NCI-H748 treated with DMSO at 0.1 percent for 48 hours (cell line): ENCODE measurements at places on chromosomes 2 and 18.
A peak's percentile ranks its signal among the peaks of the same experiment; 100 is the strongest.

DNA sequence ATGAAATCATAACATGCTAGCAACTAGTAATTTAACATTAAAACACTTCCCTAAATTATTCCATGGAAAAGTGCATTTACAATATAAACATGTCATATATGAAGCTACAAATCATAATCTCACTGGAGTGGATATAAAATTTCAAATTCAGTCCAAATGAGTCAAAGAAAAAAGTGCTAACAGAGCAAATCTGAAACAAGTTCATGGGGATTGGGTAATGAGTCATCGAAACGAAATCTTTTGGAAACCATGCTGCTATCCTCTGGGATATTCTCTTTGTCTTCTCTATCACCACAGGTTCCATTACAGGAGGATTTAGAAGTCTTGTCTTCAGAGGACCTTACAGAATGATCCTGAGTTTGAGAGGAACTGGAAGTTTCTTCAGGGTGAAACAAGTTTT lies 34.1 kb downstream of the STK17B start:
- DNase-seq, result no peak

- no peak for DNase-seq
These were observed 109.5 kb upstream of the ITGB6 start for GRCh38 chr2:160309585-160309984.

DNA sequence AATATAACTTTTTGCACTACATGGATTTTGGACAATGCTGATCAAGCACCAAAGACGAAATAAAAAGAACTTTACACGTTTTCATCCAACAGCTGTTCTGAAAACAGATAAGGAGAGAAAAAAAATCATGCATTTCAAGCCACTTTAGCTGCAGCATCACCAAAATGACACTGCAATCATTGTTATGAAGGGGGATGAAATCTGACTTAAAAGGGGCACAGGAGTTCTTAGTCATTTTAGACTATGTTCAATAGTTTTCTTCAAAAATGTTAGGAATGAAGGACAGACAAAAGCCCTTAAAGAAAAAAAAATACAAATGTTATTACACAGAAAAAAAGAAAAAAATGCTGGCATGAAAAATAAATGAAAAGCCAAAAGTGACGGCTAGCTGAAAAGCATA lies 71.2 kb downstream of the CUL3 start:
- no peak for DNase-seq

GRCh38 chr2:104025295-104025694 lies 828.6 kb upstream of the POU3F3 start:
- DNase-seq, result no peak

DNA sequence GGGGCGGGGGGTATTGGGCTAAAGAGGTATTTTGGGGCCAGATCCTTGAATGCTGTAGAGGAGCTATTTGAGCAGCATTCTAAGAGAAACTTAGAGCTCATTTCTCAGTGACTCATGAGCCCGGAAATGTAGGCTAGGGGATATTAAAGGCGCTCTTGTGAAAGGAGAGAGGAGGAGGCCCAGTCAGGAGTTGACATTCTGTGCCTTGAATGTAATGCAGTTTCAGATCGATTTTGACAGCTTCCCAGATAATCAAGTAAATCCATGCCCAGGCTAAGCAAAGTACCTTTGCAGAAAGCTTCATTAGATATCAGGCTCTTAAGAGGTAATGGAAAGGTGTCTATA lies 1.5 kb downstream of the CAB39 start:
- DNase-seq, result no peak

GRCh38 chr2:47203995-47204394 lies 48.9 kb upstream of the STPG4 start:
- no peak for DNase-seq

DNA sequence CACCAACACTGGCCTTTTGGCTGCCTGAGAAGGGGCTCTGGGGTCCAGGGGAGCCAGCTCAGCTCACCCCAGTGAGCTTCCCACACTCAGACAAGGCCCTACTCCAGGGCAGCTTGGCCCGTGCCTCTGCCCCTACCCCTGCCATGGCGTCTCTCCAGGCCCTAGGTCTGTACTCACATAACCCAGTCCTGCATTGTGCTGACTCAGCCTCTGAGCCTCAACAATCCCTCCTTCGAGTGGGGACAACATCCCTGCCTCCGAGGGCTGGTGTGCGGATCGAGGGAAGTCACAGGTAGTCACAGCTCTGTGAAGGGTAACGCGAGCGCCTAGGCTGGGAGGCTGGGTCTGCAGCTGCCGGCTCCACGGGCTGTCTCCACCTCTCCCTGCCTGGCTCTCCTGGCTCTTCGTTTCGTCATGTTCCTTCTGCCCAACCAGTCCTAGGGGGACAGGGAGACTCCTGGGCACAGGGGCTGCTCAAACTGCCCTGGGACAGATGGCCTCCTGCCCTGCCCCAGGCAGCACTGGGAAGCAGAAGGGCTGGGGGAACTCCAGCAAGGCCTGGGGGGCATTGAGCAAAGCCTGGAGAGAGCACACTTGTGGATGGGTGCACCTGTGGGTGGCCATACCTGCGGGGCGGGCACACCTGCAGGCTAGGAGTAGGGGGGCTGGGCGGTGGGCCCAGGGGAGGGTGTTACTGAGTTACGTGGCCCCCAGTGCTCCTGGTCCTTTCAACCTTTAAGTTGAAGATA lies 74.6 kb downstream of the RRM2 start:
- DNase-seq, result no peak

DNA sequence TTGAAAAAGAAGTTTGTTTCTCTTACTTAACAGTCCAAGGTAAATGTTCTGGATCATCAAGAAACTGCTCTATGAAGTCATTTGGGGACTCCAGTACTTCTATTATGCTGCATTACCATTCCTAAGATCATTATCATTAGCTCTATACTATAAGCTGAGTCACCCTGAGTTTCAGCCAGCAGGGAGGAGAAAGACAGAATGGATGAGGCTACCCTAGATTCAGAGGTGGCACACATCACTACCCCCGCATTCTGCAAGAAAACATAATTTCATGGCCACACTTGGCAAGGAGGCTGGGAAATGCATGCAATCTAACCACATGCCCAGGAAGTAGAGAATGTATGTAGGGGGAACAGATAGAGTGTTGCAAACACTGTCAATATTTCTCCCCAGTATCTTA lies 16.6 kb upstream of the LNPK start:
- DNase-seq, result no peak

DNA sequence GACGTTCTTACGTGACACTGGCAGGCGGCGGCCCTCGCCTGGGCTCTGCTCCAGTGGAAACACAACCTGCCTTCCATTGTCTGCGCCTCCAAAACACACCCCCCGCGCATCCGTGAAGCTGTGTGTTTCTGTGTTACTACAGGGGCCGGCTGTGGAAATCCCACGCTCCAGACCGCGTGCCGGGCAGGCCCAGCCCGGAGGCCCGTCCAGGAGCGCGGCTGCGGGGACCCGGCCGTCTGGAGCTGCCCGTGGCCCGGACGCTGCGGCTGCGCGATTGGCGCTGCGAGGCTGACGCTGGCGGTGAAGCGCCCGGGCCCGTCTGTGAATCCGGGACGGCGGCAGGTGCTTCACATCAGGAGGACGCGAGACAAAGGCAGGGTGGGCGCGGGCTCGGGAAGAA lies 670.3 kb upstream of the SALL3 start:
- DNase-seq, result no peak

- no peak for DNase-seq
These were observed 498.2 kb upstream of the TNP1 start for GRCh38 chr2:217357886-217358620.

DNA sequence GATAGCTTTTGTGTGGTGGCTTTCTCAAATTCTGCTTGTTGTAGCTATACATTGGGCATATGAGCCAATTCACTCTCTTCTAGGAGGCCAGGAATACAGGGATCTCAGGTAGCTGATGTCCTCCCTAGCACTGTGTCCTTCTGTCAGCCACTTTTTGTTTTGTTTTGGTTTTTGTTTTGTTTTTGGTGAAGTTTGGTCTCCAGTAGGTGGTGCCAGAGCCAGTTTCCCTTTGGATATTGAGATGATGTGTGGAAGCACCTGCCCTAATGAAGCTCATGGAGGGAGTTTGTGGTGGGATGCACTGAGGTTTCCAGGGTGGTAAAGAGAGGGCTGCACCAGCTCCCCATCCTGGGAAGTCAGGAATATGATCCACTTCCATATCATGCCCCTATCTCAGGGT lies 100.5 kb upstream of the VWC2L start:
- no peak for DNase-seq

- no peak for DNase-seq
These were observed 99.6 kb downstream of the TXNL1 start for GRCh38 chr18:56538746-56539145.

- DNase-seq, result no peak
These were observed 82.8 kb upstream of the RMP24 start for GRCh38 chr18:35889677-35890076.

DNA sequence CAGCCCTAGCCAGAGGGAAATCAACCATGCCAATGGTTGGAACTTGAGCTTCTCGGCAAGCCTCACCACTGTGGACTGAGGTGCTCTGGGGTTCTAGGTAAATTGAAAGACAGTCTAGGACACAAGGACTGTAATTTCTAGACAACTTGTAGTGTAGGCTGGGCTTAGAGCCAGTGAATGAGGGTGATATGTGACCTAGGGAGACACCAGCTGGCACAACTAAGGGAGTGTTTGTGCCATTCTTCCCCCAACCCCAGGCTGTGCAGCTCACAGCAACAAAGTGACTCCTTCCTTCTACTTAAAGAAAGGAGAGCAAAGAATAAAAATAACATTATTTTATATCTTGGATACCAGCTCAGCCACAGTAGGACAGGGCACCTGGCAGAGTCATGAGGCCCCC lies 1690.7 kb upstream of the TMEFF2 start:
- no peak for DNase-seq

- no peak for DNase-seq
These were observed 158.4 kb downstream of the FMNL2 start for GRCh38 chr2:152493417-152493816.

GRCh38 chr2:133405252-133405651 lies 163.0 kb downstream of the NCKAP5 start:
- no peak for DNase-seq

GRCh38 chr2:213252206-213252605 lies 32.1 kb upstream of the SPAG16 start:
- peak; percentile 31 for DNase-seq

DNA sequence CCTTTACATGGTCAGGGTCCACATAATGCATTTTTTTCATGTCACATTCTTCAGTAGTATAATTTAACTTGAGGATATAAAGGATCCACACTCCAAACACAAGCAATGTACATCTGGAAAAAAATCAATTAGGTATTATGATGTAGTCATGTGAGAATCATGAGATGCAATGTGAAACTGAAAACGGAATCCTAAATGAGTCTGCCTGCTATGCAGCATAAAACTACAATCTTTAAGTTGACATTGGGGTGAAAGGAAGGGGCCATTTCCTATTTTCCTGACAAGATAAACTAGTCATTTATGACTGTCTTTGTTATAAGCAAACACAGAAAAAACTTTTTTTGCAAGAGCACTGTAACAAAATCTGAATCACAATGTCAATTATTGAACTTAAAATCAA lies 27.6 kb downstream of the ST3GAL5 start:
- DNase-seq, result no peak

- DNase-seq, result no peak
These were observed 22.8 kb downstream of the ASAP2 start for GRCh38 chr2:9229470-9229820.

DNA sequence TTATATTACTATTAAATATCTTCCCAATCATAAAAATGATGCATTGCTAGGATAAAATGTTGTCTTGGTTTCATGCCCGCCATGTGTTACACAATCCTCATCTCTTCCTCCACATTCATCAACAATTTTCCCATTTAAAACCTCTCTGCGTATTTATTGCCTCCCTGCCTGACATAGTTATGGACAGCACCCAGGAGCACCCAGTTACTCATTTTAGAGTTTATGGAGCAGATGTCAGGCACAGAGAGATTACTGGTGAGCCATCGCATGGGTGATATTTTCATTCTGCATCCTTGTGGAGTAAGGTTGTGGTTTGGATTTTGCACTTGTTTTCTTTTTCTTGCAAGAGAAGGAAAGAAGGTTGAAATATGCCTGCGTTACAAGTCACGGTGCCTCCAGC lies 116.7 kb upstream of the NPAS2 start:
- no peak for DNase-seq

DNA sequence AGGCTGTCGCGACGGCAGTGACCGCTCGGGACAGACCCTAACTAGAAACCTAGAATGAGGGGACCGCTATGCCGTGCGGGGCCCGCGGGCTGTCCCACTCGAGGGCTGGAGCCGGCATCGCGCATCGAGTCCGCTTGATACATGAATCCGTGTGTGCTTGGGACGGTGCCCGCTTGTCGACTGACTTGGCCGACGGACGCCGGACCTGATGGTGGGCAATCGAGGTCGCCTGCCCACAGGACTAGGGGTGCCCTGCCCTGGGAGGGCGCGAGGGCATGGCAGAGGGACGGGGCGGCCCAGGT lies 749 bp upstream of the PTMA start:
- no peak for DNase-seq

DNA sequence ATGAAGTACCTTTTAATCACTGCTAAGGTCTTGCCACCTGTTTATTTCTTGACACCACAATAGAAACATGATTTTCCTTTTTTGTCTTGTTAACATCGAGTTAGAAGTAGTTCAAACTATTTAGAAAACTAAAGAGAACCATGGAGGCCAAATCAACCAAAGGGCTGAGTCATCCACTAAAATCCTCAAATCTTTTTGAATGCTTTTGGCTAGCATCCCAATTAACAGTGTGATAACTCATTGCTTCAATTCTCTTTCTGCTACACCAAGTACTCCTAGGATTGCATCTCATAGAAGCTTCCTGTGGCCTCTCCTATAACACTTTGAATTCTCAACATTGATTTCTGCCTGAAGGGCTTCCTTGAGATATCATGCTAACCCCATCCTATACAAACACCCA lies 159.9 kb upstream of the MMADHC start:
- no peak for DNase-seq

GRCh38 chr2:118709786-118710185 lies 137.7 kb downstream of the EN1 start:
- no peak for DNase-seq

- DNase-seq, result peak; percentile 73
These were observed 233.4 kb downstream of the AGPS start for GRCh38 chr2:177625744-177626650.

DNA sequence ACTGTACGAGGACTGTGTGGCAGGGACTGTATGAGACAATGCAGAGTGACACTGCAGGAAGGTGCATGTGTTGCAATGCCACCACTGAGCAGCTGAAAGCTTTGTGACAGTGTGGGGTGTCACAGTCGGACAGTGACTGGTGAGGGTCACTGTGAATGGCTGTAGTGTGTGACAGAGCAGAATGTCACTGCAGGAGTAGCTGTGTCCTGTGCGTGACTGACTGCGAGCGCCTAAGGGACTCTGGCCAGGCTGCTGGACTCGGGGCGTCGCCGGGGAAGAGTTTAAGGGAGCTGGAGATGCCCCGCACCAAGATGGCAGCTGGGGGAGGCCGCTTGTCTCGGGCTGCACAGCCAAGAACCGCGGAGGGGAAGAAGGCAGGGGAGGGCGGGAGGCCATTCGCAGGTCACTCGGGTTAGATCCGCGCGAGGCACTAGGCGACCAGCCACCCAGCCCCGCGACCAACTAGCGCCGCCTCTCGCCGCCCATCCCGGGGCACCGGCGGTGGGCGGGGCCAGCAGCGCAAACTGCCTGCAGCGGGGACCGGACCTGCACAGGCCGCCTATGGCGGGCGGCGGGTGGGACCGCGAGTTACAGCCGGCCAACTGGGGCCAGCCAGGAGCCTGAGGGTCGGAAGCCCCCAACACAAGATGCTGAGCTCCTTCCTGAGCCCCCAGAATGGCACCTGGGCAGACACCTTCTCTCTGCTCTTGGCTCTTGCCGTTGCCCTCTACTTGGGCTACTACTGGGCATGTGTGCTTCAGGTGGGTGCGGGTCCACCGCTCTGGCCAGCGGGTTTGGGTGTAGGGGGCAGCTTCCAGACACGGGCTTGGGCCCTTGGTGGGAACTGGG lies at the start of gene ABHD1:
TSS of gene ABHD1 (plus strand) at position 514 of the 849 bp plus-strand sequence. CDS start at position 648, 134 bp downstream.
- DNase-seq, result peak; percentile 9
